Activated naive CD8-positive, alpha-beta T cell treated with anti-CD3 and anti-CD28 coated beads for 36 hours (primary cell): ENCODE measurements at places on chromosomes 5 and 9.

GRCh38 chr9:123390337-123391135 lies 34.5 kb downstream of the CRB2 start:
- DNase-seq = no peak

GRCh38 chr9:95691435-95691834 lies 174.7 kb upstream of the PTCH1 start:
- DNase-seq = no peak

- DNase-seq = no peak
These were observed 269.9 kb downstream of the DMRT2 start for GRCh38 chr9:1320051-1320557.

DNA sequence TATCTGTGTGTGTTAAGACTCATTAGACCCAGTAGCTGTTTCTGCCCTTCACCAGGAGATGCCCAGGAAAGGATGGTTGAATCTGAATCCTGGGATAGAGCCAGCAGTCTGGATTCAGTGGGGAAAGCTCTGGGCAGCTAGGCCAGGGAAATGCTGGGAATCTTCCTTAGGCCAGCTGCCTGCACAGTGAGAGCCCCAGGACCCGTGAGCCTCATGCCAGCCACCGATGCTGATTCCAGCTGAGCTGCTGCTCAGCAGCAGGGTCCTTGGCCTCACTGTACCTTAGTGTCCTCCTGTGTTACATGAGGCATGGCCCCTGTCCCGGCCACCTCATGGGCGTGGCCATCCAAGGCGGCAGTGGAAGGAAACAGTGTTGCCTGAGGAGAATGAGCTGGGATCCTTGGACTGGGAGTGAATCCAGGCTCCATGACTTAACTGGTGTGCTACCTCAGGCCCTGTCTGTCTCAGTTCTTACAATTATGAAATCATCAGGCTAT lies 87.1 kb downstream of the AMBP start:
- no peak for DNase-seq

GRCh38 chr5:18761801-18762200 lies 1127.5 kb downstream of the TAF11L14 start:
- no peak for DNase-seq

DNA sequence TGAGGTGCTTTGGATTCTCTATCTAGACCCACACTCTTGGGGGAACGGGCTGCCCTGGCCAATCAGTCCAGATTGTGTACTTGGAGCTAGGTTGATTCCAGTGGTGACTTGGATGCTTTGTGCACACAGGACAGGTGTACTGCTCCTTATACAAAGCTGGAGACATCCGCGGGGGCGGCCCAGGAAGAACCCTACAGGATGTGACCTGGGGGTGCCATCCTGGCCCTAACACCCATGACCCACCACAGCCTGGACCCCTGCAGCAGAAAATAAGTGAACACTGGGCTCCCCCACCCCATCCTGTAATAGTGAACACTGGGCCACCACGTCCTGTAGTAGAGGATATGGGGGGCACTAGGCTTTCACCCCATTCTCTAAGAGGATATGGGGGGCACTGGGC lies 12.1 kb upstream of the PLEKHG4B start:
- DNase-seq = no peak

- DNase-seq = no peak
These were observed 14.7 kb upstream of the IRX4 start for GRCh38 chr5:1897386-1897785.

DNA sequence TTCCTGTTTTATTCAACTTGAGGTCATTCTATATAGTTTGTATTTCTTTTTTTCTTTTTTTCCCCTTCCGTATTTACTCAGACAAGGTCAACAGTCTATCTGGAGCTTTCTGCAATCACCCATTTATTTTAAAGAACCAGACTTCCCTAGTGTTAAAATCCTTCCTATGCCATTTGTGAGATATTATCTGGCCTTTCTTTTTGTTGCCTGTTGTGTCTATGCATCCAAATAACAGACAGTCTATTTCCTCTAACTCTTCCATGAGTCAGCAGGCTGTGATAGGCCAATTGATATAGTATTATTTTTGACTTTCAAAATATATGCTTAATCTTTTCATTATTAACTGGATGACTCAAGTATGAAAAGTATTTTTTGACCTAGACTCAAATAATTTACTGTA lies 291.2 kb upstream of the PTPRD start:
- no peak for DNase-seq

DNA sequence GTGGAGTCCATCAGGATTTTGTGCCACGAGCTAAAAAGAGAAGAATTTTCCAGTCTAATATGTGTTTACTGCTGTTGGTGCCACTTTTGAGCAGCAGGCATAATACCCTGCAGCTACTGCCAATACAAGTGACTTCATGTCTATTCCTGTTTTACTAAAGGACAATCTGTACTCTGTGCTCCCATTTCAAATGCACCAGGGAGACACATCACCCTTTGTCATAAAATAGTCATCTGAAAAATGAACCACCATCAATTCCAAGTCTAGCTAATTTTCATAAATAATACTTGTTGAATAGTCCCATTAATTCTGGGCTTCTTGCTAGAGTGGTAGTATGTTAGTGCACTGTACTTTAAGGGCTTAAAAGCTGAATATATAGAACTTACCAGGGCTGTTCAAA lies 8.9 kb upstream of the PKD2L2 start:
- no peak for DNase-seq

DNA sequence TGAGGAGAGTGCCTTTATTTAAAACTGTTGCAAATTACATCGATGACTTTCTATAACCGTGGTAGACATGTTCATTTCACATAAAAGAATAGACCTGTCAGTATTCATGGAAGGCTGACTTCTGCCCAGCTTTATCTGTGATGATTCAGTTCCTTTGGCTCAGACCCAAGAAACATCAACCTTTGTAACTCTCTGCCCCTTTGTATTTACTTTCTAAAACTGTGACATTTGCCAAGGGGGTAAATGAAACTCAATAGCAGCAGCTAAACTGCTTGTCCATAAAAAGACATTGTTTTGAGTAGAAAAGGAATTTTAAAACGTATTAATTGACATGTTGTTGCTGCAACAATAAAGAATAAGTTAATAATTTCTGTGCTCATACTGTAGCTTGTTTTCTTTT lies 137.8 kb upstream of the ANKH start:
- DNase-seq = no peak

DNA sequence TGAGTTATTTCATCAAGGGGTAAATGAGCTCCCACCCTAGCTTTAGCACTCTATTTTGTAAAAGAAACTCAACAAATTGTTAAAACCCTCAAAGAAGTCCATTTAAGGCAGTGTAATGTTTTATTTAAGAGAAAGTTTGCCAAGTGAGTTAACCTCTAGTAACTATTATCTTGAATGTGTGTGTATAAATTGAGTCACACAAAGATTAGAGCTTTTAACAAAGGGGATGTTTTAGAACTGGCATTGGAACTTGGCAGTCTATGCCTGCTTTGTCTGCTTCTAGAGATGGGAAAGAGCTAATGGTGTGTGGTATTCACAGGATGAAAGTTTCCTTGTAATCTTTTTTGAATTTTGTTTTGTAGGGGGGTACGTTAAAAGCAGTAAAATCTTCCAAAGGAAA lies 33.2 kb downstream of the KDM3B start:
- no peak for DNase-seq

DNA sequence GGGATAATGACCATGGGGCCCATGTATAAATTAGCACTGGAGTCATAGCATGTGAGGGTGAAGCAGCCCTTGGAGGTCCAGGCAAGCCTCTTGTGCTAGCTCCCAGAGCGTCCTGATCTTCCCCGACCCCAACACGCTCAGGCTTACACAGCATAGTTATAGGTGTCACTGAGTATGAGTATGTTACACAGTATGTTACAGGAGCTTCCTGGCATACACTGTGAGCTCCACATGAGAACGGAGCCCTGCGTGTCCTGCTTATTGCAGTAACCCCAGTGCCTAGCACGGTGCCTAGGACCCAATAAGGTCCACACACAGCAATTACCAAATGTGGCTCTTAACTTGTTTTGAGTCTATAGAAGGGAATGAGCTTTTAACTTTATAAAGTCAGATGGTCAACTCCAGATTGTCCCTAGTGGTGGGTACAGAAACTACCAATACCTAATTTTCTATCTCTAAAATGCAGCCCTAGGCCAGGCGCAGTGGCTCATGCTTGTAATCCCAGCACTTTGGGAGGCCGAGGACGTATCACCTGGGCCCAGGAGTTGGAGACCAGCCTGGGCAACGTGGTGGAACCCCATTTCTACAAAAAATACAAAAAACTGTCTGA lies 64.1 kb downstream of the PLAC8L1 start:
- DNase-seq = no peak

DNA sequence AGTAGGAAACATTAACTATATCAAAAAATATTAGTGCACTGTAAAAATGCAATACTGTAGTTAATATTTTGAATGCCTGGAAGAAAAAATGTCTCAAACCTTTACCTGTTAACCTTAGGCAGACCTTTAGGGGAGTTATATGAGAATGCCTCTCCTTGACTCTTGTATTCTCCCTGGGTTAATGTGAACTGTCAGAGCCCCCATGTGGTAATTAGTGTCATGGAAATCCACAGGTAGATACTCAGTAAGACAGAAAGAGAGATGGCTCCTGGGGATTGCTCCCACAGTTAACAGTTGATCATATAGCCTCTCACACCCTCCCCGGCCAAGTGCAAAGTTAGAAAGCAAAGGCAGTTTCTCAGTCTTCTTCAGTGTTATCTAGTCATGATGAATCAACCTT lies 742.8 kb downstream of the NR2F1-AS1 start:
- no peak for DNase-seq

DNA sequence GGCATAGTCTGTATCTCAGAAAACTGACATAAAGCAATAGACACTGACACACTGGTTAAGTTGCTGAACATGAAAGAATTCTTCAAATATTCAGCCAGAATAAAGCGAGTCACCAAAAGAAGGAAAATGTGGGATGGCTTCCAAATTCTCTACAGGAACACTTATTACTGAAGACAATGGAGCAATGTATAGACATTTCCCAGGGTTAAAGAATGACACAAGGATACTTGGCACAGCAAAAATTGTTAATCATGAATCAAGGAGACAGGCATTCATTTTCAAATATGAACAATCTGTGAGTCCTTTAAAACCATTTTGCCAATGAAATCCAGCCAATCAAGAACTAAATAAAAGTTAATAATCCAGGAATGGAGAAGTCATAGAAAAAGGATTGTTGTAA lies 92.5 kb downstream of the MTX3 start:
- DNase-seq = no peak

- DNase-seq = no peak
These were observed 56.4 kb downstream of the PFDN1 start for GRCh38 chr5:140246378-140247122.

GRCh38 chr5:139470821-139471300 lies at the start of gene SMIM33:
SMIM33 (plus strand) TSS chr5:139471004; CDS start chr5:139471122, 118 bp downstream.
- DNase-seq = no peak

- DNase-seq = no peak
These were observed 595.4 kb downstream of the IRX1 start for GRCh38 chr5:4191041-4191440.

- no peak for DNase-seq
These were observed 39.1 kb upstream of the SARDH start for GRCh38 chr9:133777068-133777791.

DNA sequence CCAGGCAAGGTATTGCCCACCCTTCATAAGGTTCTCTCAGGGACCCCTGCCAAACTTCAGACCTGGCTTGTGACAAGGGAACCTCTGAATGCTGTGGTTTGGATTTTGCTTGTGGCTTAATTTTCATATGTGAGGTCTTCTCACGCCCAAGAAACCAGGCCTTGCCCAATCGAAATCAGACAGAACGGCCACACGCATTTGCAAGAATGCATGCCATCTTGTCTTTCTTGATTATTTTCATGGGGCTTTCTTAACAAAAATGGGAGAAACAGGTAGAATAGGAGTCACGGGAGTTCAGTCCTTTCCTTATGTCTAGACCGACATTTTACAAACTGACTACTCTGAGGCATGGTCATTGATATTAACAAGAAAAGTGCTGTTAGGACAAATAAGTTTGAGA lies 170.2 kb upstream of the PAPPA start:
- DNase-seq = no peak

DNA sequence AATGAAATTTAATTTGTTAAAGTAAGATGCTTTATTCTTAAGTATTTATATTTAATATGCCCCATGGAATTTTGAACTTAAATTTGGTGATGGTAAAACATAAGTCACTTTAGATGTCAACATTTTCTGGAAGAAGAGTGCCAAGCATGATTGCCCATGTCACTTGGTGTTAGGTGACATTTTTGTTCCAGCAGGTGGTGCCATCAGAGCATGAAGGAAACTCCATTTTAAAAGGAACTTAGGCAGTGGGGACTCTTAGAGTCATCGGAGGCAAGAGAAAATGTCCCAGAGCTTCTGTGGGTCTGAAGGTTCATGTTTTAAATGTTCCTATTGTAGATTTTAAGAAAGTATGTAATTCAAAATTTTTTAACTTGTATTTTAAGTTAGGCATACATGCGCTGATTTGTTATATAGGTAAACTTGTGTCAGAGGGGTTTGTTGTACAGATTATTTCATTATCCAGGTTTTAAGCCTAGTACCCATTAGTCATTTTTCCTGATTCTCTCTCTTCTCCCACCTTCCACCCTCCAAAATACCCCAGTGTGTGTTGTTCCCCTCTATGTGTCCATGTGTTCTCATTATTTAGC lies 789.3 kb downstream of the SEMA5A start:
- no peak for DNase-seq

DNA sequence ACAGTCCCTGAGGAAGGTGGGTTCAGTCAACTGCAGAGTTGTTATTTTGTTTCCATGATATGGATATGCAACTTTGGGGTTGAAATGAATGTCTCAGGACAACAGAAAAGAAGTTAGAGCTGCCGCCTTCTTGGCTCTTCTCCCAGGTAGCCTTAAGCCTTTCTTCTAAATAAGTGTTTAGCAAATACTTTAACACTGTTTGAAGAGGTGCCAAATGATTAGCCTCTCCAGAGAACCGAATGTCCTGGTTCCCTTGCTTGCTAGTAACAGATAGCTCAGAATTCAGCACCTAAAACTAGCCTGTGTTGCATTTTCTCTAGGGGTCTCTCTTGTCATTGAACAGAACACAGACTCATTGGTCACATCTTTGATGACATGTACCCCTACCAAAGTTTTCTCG lies 127.7 kb upstream of the PIK3R1 start:
- no peak for DNase-seq

- DNase-seq = no peak
These were observed 971.7 kb upstream of the COX7C start for GRCh38 chr5:85646036-85646435.

- no peak for DNase-seq
These were observed 42.5 kb downstream of the FNIP1 start for GRCh38 chr5:131754363-131754762.

- no peak for DNase-seq
These were observed 78.5 kb downstream of the ERP44 start for GRCh38 chr9:100020121-100020795.
